ENCODE measurements at places on chromosomes 3 and 15.

- DNase-seq, result no peak
Observed at GRCh38 chr15:60362321-60363086, 35.3 kb downstream of the ANXA2 start.

GRCh38 chr15:40569129-40569953 lies at the start of gene RPUSD2:
TSS of gene RPUSD2 (plus strand) at chr15:40569299. CDS start at chr15:40569338, 39 bp downstream.
- DNase-seq, result peak; percentile 92

DNA sequence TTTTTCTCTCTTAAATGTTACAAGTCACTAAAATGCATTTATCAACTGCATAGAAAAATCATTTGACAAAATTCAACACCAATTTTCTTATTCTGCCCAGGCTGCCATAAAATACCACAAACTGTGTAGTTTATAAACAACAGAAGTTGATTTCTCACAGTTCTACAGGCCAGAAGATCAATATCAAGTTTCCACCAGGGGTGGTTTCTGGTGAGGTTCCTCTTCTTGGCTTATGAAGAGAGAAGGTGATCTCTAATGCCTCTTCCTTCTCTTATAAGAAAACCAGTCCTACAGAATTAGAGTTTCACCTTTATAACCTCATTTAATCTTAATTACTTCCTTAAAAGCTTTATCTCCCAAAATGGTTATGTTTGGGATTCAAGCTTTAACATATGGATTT lies 10.9 kb upstream of the CD200R1L start:
- DNase-seq, result no peak

GRCh38 chr3:17741621-17742101 lies 770 bp downstream of the TBC1D5 start:
- no peak for DNase-seq

DNA sequence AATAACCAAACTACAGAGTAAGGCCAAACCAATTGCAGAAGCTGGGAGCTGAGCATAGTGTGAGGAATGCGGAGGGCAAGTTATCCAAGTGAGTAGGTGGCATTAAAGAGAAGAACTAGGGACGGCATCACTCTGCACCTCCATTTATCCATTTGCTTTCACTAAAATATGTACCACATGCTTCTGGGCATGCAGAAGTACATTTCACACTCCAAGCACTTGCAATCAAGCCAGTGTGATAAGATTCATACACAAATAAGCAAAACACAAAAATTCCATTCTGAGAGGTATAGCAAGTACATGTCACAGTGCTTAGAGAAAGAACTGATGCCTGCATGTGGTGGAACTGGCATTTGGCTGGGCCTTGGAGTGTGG lies 81.1 kb downstream of the CCNL1 start:
- DNase-seq, result no peak

DNA sequence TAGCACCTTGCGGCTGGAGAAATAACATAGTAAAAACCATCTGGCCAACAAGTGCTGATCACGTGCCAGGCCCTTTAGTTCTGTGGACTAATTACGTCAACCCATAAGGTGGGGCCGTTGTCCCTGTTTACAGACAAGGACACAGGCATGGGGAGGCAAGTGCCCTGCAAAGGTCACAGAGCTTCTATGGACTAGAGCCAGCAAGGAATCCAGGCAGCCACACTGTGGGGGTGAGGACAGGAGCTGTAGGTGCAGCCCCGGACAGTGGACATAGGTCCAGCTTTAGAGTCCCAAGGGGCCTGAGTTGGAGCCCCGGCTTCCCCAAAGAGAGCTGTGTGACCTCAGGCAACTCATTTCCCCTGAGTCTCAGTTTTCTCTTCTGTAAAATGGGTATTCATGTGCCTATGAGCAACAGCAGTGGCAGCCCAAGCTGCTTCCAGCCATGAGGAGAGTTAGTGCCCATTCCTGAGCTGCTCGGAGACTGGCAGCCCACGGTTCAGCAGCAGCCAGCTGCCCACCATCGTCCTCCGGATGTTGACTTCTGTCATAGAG lies 13.9 kb downstream of the CHST13 start:
- DNase-seq, result no peak

- DNase-seq, result peak; percentile 73
Observed at GRCh38 chr3:184513276-184514170, 48.1 kb upstream of the EPHB3 start.

DNA sequence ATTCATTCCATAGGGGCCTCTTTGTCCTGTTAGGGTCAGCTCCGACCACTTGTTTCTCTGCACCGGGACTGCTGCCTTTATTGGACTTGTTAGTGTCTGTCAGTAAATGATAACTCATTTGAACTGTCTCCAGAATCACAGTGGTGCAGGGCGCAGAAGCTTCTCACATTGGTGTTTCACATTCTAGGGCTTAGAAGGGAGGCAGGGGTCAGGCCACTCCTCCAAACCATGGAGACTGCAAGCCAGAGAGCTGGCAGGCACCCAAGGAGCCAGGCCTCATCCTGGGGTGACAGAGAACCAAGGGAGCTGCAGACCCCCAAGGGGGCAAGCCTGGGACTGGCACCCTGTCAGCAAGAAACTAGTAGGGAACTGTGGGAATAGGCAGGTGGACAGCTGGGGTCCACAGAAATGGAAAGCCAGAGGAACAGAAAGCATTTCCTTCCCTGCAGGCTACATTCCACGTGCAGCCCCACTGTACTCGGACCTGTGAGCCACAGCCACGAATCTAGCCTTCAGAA lies 49.1 kb downstream of the CCNL1 start:
- DNase-seq, result no peak

DNA sequence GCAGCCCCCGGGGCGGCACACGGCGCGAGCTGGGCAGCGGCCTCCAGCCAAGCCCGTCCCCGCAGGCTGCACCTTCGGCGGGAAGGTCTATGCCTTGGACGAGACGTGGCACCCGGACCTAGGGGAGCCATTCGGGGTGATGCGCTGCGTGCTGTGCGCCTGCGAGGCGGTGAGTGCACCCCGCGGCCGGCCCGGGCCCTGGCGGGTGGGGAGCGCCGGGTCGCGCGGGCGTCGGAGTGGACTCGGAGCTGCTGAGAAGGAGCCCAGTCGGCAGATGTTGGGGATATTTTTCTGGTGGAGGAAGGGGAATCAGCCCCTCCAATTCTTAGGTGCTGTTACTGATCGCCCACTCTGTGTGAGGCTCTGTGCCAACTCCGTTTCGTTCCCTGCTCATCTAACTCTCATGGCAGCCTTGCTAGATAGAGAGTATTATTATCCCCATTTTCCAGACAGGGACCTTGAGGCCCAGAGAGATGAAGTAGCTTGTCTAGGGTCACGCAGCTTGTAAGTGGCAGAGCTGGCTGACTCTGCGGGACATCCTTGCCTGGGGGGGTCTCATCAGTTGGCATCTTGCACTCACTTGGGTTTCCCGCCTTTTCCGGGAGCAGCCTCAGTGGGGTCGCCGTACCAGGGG lies 890 bp downstream of the CHRD start:
- no peak for DNase-seq

DNA sequence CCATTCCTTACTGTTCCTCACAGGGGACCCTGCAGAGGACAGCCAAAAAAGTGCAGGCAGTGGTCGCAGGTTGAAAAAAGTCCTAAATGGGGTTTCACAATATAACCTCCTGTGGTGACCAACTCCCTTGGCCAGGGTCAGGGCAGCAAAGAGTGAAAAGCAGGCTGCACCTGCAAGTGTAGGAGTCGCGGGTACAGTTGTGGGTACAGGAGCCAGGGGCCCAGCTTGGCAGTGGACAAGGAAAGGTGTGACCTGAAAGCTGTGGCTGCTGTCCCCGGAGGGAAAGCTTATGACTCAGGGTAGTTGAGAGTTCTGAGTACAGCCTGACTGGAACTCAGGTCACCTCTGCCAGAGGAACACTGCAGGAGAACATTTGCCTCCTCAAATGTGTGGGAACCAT lies 1114.1 kb downstream of the ROBO2 start:
- no peak for DNase-seq

- no peak for DNase-seq
Observed at GRCh38 chr3:159884661-159885402, 103.8 kb upstream of the IL12A start.

DNA sequence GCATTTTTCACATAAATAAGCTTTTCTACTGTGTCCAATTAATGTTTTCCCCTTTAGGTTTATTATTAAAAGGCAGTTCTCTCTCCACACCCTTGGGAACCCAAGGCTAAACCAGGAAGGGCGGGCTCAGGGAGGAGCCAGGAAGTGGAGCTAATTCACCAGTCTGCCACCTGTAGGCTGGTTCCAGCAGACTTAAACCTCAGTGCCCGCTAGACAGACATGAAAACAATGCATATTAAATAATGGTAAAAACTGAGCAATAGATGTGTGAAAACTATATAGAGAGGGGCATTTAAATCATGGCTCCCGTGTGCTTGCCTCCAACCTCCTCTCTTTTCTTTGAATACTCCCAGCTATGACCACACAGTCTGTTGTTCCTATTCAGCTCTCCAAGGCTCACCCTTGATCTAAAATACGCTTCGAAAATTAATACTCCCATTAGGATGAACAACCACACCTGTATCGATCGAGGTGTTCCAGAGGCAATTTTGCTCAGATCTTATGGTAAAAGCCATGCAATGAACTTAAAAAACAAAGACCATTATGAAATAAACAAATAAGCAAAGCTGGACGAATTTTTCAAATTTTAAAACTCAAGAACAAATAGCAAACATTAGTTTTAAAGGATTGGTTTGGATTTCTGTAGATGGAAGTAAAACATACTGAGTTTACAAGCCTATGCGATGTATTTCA lies 253.3 kb downstream of the TJP1 start:
- no peak for DNase-seq

DNA sequence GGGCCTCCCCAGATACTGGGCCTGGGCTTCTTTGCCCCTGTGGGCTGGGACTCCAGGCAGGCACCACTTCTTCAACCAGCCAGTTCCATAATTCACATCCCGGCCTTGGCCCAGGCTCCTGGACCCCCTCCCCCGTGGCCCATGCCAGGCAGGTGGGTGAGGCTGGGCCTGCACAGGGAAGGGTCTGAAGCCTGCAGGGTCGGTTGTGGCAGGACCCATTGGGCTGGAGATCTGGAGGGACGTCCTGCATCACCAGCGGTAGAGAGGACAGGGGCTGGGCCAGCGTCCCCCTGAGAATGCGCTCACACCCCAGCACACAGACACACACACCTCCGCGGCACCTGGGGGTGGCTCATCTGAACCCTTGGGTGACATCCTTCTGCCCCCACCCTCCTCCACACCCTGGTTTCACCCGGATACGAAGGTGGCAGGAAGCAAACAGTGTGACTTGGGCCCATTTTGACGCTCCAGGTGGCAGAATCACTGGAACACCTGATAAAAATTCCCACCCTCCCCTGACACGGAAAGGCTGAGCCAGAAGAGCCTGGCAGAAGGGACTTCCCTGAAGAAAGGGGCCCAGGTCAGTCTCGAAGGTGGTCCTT lies 15.4 kb downstream of the ZDHHC19 start:
- no peak for DNase-seq

DNA sequence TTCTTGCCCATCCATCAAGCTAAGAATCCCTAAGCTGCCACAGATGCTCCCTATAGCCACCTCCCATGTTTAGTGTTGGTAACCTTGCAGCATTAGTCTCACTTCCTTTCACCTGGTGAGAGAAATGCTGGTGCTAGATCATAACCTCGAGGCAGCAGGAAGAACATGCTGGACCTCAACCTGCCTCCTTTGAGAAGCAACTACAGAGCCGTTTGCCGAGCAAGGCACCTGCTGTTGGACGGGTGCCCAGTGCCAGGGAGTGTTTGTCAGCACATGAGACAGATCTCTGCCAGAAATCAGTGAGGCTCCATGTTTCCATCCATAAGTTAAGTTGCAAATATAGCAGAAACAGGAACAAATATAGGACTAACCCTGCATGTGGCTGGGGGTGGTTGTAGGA lies 955.7 kb downstream of the TUSC7 start:
- no peak for DNase-seq

DNA sequence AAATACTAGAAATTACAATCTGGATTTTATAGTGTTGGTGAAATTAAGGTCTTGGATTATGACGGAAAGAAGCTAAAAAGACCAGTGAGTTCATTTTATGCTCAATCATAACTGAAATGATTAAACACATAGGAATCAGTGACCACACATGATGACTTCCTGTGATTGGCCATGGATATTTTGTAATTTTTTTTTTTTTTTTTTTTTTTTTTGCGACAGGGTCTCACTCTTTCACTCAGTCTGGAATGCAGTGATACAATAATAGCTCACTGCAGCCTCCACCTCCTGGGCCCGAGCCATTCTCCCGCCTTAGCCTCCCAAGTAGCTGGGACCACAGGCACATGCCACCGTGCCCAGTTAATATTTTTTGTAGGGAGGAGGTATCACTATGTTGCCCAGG lies 47.4 kb downstream of the PAQR5 start:
- no peak for DNase-seq

GRCh38 chr3:177337541-177338331 lies 140.5 kb upstream of the TBL1XR1 start:
- no peak for DNase-seq
